ENCODE measurements at places on chromosomes 3 and 15.

DNA sequence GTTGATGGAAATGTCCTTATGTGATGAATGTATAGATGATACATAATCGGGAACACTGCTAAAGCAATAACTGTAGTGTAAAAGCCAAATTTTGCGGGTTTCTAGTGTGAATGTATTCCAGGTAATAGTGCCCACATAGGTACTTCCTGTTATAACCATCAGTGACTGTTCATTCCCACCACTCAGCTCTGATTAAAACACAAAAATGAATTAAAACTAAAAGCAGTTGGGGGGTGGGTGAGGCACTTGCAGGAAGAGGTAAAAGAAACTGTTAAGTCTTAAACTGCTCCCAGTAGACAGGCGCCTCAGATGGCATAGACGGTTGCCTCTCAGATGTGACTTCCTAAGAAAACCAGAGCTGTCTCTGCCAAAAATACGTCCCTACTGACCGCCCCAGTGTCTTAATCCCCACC lies 893 bp upstream of the MTHFS start:
- no peak for DNase-seq

- DNase-seq: no peak
Observed at GRCh38 chr15:78879517-78880241, 7.0 kb downstream of the MORF4L1 start.

- DNase-seq: no peak
Observed at GRCh38 chr3:134917631-134918030, 122.6 kb downstream of the EPHB1 start.

GRCh38 chr3:169334991-169335390 lies 328.5 kb downstream of the MECOM start:
- no peak for DNase-seq

DNA sequence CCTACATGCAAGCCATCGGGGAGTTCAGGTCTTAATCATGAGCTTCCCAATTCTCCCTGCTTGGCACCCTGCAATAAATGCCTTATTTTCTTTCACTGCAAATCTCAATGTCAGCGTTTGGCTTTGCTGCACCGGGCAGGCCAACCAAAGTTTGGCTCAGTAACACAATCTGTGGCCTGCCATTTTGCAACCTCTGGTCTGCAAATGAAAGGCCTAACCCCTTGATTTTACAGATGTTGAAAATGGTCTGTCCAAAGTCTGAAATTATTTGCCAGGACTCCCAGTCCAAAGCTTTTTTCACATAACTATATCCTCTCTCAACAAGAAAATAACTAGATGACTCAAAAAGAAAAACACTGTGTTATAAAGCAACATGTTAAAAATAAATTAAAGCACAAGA lies 34.0 kb upstream of the LEKR1 start:
- no peak for DNase-seq

- DNase-seq: no peak
Observed at GRCh38 chr15:20348900-20349773, 192.5 kb downstream of the GOLGA6L6 start.

- DNase-seq: no peak
Observed at GRCh38 chr3:139764936-139765335, 87.2 kb upstream of the NMNAT3 start.

DNA sequence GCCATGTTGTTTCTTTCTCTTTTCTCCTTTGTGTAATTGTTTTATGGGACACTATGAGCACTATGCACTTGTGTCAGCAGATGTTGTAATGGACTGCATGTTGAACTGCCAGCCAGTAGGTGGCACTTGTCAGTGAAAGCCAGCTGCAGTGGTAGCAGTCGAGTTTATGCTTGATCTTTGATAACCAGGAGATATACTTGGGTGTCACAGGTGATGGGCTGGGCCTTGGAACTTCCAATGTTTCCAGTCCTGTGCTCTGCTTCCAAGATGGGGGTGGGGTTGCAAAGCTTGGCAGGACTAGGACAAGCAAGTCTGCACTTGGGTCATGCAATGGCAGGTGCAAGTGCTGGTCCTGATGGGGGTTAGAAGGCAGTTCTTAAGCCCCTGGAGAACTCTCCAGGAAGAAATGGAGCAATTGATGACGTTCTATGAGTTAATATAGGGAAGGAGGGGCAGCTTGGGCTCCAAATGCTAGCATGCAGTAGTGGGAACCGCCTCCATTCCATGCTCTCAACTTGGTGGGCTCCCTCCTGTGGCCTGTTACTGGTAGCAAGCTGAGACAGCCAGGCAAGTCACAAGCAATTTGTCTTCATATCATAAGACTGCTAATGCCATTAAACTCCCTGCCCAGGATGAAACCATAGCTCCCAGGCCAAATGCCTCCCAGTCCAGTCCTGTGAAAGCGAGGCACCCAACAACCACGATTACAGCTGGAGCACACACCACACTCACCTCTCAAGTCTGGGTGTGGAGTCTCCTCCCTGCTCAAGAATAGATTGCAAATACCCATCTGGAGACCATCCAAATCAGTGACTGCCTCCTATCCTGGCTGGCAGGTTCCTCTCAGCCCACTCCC lies 287.2 kb downstream of the CGGBP1 start:
- DNase-seq: no peak

- DNase-seq: no peak
Observed at GRCh38 chr15:59996298-59997041, 7.6 kb upstream of the FOXB1 start.

DNA sequence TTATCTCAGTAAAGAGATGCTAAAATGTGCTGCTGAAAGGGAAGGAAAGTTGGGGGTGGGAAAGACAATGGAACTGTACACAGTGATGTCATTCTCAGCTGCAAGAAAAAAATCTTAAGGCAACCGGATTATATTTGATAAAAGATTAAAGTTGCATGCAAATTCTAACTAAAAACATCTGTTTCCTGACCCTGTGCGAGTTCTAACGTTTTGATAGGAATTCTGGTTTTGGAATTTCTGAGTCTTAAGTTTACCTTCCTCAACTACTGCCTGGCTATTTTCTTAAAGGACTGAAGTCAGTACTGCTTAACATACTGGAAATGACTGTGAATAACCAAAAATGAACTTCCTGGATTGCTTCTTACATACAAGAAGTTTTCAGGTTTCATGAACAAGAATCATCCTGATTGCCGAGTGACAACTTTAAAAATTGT lies 115.5 kb downstream of the SLC25A26 start:
- DNase-seq: no peak

DNA sequence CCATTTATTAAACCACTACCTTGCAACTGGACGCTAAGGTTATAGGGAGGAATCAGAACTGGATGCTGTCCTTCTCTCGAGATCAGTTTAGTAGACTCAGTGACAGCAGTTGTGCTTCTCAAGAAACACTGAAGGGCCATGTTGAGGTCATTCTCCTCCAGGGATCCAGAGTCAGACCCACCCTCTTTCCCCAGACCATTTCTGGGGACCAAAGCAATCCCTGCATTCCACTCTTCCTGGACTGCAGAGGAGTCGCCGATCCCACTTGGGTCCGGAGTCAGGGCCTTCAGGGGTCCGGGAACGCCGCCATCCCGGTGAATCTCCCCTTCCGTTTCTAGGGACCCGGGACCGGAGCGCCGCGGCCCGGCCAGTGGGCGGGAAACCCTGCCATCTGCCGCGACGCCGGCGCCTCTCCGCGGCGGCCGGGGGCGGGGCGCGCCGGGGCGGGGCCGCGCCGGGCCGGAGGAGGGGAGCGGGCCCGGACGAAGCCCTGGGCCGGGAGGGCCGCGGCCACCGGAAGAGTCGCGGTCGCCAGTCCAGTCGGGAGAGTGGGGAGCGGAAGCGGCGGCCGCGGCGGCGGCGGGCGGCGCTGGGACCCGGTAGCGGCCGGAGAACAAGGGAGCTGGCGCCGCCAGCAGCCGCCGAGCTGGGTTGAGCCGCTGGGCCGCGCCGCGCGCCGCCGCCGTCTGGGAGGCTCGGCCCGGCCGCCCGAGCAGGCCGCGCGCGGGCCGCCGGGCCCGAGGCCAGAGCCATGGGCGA lies at the start of gene DVL3:
TSS of gene DVL3 (plus strand) at position 493 of the 759 bp plus-strand sequence. CDS start at position 752, 259 bp downstream.
- no peak for DNase-seq

- no peak for DNase-seq
Observed at GRCh38 chr3:28039829-28040228, 201.6 kb upstream of the CMC1 start.

GRCh38 chr3:50230794-50231125 lies 5.2 kb upstream of the GNAI2 start:
- no peak for DNase-seq

GRCh38 chr3:73009008-73009407 lies 12.4 kb downstream of the PPP4R2 start:
- no peak for DNase-seq

DNA sequence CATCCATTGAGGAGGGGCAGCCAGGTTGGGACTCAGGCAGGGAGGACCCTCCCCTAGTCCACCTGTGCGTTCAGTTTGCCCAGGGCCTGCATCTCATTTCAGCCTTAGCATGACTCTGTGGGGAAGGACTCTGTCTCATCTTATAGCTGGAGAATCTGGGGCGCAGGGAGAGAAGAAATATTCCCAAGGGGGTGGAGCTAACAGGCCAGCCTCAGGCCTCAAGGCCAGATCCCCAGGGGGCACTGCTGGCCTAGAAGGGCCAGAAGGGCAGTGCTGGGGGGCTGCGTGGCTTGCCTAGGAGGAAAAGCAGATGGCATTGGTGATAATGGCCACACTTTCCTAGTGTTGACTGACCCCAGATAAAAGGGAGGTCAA lies 10.9 kb downstream of the AMOTL2 start:
- DNase-seq: no peak

DNA sequence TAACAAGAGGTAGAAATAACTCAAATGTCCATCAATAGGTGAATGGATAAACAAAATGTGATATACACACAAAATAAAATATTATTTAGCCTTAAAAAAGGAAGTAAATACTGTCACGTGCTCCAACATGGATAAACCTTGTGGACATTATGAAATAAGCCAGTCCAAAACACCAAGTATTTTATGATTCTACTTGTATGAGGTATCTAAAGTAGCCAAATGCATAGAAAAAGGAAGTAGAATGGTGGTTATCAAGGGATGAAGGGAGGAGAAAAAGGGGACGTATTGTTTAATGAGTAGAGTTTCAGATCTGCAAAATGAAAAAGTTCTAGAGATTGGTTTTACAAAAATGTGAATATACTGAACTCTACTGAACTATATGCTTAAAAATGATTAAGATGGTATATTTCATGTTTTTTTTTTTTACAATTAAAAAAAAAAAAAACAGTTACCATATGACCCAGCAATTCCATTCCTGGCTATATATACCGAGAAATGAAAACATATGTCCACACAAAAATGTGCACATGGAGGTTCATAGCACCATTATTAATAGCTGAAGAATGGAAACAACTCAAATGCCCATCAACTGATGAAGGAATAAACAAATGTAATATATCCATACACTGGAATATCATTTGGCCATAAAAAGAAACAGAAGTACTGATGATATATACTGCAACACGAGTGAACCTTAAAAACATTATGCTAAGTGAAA lies 29.1 kb upstream of the MAP6D1 start:
- DNase-seq: no peak

DNA sequence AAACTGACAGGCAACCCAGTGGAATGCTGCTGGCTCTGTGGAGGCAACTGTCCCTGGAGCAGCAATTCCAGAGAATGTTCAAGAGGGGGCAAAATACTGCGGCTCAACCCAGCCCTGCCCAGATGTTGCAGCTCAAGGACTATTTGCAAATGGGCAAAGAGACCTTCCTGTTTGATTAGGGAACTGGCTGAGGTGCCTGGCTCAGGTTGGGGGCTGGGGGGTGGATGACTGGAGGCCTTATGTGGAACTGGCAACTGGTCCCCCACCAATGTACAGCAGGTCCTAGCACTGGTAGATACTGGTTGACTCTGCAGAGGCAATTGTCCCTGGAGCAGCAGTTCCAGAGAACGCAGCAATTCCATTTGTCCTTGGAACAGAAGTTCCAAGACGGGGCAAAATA lies 302.5 kb downstream of the ZPLD1 start:
- no peak for DNase-seq

DNA sequence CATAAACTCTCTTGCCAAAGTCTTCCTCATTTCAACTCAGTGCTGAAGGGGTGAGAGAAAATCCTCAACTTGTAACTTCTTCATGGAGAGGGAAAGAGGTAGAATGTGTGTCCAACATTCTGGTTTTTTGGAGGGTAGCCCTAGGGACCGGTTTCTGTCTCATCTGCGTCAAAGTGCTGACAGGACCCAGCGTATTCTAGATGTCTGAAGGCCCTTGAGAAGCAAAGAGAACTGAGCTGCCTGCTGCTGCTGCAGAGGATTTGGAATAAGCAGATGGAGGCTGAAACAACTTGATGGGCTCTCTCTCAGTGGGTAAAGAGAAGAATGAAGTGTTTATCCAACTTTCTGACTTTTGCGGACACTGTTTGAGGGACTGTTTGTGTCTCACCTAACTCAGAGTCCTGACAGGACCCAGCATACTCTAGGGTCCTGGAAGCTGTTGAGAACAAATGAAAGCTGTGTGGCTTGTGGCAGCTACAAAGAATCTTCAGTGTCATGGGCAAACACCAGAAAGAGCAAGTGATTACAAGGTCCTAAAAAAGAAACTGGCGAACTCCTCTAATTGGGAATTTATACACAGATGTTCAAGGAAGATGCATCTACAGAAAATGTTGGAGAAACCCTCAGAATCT lies 174.4 kb downstream of the SI start:
- no peak for DNase-seq

DNA sequence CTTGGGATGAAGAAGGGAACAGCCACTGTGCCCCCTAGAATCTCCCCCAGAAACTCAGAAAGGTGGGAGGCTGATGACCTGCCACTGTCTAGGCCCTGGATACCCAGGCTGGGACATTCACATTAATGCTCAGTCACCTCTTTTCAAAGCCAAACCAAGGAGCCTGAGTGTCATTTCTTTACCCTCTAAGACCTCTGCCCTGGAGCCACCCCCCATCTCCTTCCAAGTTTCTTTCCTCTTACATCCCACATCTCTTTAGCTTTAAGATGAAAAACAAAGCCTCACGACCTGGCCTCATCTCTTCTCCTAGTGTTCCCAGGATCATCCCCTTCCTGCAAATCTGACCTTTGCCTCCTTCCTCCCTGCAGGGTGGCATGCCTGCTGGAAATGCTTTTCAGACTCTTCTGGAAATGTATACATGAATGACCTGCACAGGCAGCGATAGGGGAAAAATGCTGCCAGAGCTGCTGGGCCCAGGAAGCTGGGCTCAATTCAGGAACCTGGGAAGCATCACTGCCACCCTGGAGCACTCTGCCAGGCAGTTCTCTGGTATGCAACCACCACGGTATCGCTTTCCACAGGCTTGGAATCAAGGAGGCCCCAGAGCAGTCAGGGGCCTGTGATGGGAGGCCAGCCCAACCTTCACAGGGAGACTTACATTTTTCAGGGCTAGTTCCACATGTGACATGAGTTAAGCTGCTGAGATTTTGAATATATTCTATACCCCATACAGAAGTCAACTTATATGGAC lies 67.6 kb downstream of the DAPK2 start:
- no peak for DNase-seq

DNA sequence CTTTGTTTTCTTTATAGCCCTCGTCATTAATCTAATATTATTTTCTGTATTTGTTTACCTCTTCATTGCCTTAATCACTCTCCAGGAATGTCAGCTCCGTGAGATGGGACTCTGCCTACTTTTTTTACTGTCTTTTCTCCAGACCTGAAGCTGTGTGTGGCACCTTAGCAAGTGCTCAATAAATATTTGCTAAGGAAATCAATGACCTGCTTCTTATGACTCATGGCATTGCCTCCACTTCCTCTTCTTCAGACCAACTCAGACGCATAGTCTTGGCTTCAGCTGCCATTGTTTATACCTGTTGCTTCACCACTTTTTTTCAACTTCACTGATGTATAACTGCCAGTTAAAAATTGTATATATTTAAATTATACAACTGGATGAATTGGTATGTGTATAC lies 218.5 kb upstream of the CMC1 start:
- DNase-seq: no peak

GRCh38 chr3:107431246-107432012 lies 54.2 kb downstream of the CCDC54 start:
- no peak for DNase-seq

Measured in activated naive CD8-positive, alpha-beta T cell treated with anti-CD3 and anti-CD28 coated beads, Interleukin-2, amount 50 U/mL, for 16 hours (primary cell).